Upper lobe of right lung (tissue), 1 donor: ENCODE measurements at places on chromosomes 6 and 20. TPM values are rescaled to one million over a fixed set of nuclear protein-coding genes. Genes with fewer than 3 reads are reported as not detected.
A peak's percentile ranks its signal among the peaks of the same experiment; 100 is the strongest.

DNA sequence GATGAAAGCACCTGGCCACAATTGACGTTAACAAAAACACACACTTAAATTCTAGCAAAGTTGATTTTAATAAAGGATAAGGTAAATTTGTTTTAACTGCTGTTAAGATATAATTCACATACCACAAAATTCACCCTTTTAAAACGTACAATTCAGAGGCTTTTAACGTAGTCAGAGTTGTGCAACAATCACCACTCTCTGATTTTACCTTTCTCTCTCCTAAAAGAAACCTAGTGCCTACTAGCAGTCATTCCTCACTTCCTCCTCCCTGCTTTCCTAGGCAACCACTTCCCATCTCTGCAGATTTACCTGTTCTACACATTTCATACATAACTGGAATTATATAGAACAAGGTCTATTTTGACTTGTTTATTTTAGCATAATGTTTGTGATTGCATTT, 58.9 kb downstream of the PTPRK start:
- no peak for DNase-seq

- no peak for DNase-seq
Measured at GRCh38 chr6:136795996-136796395, 3.7 kb upstream of the MAP3K5 start.

DNA sequence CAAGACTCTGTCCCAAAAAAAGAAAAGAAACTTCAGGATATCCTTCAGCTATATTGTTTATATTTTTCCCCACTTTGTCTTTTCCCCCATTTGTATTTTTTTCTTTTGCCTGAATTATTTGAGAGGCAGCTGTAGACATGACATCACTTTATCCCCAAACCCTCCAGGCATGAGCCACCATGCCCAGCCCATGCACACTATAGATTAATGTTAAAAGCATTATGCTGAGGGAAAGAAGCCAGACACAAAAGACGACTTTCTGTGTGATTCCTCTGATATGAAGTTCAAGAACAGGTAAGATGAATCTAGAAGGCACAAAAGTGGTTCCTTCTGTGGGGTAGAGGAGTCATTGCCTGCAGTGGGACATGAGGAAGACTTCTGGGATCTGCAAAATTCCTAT, 16.4 kb downstream of the CEBPB start:
- DNase-seq: no peak

GRCh38 chr6:158938220-158938619, 61.8 kb downstream of the RSPH3 start:
- DNase-seq: no peak

DNA sequence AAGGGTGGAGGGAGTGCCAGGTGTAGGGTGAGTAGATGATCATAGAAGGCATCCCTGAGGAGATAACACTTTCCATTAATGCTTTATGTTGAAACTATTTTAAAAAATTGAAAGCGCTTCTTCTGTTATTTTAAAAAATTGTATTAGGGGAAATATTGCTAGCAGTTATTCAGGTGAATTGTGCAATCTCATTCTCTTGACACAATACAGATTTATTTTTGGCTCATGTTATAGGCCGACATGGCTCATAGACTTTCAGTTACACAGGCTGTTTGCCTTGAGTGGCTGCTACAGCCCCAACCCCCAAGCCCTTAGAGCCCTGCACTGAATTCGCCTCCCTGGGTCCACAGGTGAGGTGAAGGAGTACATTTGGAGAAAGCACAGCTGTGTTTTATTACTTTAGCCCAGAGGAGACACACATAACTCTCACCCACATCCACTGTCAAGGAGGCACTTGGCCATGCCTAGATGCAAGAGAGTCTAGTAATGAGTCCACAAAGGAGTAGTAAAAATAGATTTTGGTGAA, 228.2 kb downstream of the RFPL4B start:
- no peak for DNase-seq

DNA sequence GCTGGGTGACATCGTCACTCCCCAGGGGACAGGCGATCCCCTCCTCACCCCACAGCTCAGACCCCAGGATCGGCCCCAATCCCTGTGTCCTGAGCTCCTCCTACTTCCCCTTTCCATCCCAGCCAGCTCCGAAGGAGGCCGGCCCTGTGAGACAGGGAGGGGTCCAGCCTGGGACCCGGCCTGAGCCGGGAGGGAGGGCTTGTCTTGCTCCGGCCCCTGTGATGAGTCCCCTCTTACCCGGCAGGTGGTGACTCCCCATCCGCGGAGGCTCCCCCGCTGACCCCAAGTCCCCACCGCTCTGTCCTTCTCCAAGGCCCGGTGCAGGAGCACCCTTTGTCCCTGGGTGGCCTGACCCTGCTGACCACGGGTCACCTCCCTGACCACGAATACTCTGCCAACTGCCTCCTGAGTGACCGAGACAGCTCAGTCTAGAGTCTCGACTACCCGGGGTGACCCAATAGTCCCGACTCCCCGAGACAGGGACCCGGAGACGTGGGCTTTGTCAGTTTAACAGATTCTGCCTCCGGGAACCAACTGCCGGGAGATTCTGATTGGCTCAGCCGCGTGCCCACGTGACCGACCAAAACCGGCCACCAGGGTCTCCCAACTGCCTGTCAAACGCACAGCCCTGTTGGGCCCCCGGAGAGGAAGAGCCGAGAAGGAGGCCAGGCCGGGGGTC, 187.4 kb upstream of the PROKR2 start:
- DNase-seq: peak; percentile 81

DNA sequence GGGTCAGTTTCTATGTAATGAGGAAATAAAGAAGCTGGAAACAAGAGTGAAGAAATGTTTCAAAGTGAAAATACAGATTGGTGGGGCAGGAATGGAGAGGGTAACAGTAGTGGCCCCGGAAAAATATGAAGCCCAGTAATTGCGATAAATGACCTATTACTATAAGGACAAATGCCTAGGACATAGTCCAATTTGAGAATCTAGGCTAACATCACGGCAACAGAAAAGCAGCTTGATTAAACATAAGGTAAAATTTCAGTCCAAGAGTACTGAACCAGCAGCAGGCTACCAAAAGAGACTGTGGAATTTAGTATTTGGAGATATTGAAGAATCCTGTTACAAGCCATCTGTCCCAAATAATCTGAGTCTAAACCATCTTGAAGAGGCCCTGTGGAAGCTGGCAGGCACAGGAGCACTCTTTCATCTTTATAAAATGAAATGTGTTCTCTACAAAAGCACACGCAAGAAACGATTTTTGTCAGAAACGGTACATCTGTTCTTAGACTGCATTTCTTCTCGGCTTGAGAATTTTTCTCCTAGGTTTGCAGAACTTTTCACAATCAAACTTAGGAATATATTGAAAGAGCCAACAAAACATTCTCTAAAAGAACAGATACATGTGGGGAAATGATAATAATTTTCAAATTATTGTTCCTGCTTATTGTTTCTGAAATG, 49.3 kb downstream of the ELOVL5 start:
- DNase-seq: no peak

DNA sequence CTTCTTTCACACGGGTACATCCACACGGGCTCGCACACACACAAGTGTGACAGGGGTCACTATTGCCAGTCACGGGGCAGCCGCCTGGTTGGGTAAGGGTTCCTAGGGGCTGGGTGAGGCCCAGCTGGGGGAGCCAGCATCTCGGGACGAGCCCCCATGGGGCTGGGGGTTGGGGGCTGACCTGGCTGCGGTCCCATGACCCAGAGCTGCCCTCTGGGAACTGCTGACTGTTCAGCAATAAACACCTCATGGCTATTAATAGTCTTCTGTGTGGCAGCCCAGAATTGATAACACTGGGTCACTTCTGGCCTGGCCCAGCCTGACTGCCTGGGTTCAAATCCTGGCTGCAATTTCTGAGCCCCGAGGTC, 23.8 kb downstream of the VEGFA start:
- peak; percentile 54 for DNase-seq

DNA sequence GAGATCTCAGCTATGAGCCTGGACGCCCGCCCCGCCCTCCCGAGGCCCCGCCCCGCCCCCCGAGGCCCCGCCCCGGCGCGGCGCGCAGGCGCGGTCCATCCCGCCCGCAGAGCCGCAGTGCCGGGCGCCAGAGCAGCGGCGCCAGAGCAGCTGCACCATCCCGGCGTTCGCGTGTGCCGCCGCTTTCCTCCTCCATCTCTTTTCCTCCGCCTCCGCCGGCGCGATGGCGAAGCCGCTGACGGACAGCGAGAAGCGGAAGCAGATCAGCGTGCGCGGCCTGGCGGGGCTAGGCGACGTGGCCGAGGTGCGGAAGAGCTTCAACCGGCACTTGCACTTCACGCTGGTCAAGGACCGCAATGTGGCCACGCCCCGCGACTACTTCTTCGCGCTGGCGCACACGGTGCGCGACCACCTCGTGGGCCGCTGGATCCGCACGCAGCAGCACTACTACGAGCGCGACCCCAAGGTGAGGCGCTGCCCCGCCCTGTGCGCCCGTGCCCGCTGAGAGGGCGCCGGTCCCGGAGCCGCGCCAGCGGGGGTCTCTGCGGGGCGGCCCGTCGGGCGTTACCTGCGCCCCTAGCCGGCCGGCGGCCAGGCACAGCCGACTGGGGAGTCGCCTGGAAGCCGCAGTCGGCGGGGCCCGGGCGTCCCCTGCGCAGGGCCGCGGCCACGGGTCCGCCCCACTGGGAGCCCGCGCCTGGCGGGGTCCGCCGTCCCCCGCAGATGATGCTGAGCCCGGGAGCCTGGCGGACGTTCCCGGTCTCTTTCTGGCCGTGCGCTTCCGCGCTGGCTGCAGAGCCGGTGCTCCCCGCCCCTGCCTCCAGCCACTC, at the start of gene PYGB:
TSS of gene PYGB (plus strand) at position 130 of the 830 bp plus-strand sequence. CDS start at position 224, 94 bp downstream.
- DNase-seq: peak; percentile 92

- DNase-seq: no peak
Measured at GRCh38 chr6:138465007-138465645, 34.2 kb downstream of the NHSL1 start.

DNA sequence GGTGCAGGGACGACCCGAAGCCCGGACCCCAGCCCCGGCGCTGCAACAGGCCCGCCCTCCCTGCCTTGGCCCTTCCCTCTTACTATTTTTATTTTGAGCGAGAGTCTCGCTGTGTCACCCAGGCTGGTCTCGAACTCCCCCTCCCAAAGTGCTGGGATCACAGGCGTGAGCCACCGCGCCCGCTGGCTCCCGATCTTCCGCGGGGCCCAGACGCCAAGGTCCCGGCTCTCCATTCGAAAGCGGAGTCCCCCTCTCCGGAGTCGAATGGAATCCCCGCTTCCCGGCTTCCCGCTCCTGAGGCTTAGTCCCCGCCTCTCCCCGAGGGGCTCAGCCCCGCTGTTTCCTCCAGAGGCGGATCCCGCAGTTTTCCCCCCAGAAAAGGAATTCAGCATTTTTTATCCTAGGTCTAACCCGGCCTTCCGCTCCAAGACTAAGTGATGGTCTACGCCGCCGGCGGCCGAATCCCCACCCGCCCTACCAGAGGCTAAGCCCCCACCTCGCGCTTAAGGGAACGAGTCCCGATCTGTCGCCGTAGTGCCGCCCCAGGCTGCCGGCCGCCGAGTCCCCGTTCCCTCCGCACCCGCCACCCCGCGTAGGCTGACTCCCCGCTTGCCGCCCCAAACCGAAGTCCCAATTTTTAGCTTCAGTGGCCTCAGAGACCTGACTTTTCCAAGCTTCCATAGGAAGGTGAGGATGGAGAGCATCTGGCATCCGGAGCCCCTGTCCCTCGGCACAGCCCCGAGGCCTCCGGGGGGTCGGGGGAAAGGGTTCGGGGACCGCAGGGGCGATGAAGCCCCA, 11.5 kb upstream of the TMC2 start:
- peak; percentile 75 for DNase-seq

- no peak for DNase-seq
Measured at GRCh38 chr20:12166053-12166717, 248.5 kb downstream of the BTBD3 start.

- no peak for DNase-seq
Measured at GRCh38 chr6:87636315-87636714, 46.4 kb downstream of the ORC3 start.

- no peak for DNase-seq
Measured at GRCh38 chr6:101845172-101845571, 451.7 kb downstream of the GRIK2 start.

DNA sequence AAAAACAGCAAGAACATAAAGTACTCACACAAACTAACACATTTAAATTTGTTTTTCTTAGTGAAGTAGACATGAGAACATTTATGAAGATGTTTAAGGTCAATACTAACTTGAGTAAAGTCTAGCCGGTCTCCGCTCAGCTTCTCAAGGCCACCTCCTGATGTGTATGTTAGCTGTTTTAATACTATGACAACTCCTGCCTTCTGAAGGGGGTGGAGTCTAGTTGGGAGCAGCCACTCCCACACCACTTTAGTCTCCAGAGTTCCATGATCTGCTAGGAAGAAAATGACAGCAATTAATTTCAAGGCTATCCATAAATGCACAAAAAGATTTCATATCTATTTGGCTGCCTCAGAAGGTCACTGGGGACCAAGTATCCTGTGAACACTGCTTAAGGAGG, at the start of gene GSTA3:
TSS of gene GSTA3 (minus strand) at position 168 of the 400 bp plus-strand sequence. CDS start 3,864 bp downstream, outside the sequence.
- no peak for DNase-seq

DNA sequence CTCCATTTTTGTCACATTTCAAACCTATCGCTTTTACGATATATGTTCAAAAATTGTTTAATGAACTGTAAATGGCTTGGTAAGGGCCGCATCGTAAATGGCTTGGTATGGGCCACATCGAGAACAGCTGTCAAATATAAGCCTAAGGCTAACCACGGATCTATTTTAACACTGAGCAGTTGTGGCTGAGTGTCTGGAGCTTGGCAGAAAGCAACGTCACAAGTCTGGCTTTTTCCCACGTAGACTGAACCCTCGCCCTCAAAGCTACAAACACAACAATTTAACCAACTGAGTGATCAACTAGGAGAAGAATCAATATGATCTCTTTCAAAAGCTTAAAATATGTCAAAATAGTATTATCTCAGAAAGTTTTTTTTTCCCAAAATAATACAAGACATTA, 71.4 kb upstream of the PRSS16 start:
- no peak for DNase-seq

DNA sequence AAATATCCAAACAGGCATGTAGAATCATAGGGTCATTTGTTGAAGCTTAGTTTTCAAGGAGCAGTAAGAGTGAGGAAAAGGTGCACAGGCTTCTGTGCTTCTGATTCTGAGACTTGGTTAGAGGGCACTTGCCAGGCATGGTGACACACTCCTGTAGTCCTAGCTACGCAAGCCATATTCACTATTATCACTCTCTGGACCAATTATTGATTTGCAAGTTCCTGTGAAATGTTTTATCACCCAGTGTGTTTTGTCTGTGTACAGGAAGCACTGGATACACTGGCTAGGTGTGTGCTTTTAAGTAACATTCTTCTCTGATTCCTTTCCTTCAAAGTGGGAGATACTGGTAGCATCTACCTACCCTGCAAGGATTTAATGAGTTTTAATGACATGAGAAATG, 76.3 kb downstream of the JARID2 start:
- DNase-seq: no peak

- no peak for DNase-seq
Measured at GRCh38 chr20:8362457-8362856, 230.4 kb downstream of the PLCB1 start.

GRCh38 chr6:118324116-118324515, 224.0 kb upstream of the PLN start:
- DNase-seq: no peak

SGK2 gene
- 1.7 TPM for total RNA-seq

SLC24A3 gene
- 13.1 TPM for total RNA-seq

TULP1 gene
- total RNA-seq: not detected

TRIM40 gene
- not detected for total RNA-seq

MAS1 gene
- total RNA-seq: not detected

TRIM15 gene
- not detected for total RNA-seq
